ENCODE measurements at places on chromosomes 2 and 18. TPM values are rescaled to one million over a fixed set of nuclear protein-coding genes. Genes with fewer than 3 reads are reported as not detected.

The FBXO41 gene
- 5.5 TPM for total RNA-seq

The GNAL gene
- total RNA-seq, result 8.3 TPM

GRCh38 chr2:138716183-138716582 lies 64.0 kb downstream of the NXPH2 start:
- DNase-seq, result no peak

DNA sequence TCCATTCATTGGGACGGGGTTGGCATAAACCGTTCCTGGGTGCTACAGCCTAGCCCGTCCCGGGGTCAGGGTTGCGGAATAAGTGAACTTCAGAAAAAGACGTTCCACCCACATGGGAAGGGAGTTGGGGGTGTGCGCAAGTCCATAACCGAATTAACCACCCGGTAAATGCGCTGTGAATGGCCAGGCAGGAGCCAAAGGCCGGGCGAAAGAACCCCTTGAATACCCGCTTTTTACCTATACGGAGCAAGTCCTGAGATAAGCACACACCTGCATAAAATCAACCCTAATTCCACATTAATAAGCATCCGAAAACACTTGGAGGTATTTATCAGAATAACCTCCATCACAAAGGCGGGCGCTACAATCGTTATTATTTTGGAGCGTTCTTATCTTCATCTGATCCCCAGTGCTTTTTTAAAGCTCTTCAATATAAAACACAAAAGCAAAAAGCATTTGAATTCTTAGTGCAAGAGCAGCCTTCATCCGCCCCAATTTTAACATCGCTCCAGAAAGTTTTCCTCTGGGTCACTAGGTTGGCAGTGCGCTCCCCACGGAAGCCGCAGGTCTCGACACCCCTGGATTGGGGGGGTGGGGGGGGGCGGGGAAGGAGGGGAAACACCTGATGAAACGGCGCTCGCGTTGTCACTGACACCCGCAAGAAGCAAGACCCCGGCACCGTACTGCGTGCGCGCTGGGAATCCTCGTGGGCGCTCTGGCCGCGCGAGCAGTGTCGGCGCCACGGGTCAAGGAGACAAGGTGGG lies 1.2 kb downstream of the SATB2 start:
- DNase-seq, result no peak

- no peak for DNase-seq
Measured at GRCh38 chr18:58337686-58338085, 291.2 kb downstream of the ALPK2 start.

GRCh38 chr18:52344881-52345280 lies 4.9 kb downstream of the DCC start:
- DNase-seq, result no peak

- DNase-seq, result no peak
Measured at GRCh38 chr18:55875371-55875901, 287.4 kb upstream of the TCF4 start.

DNA sequence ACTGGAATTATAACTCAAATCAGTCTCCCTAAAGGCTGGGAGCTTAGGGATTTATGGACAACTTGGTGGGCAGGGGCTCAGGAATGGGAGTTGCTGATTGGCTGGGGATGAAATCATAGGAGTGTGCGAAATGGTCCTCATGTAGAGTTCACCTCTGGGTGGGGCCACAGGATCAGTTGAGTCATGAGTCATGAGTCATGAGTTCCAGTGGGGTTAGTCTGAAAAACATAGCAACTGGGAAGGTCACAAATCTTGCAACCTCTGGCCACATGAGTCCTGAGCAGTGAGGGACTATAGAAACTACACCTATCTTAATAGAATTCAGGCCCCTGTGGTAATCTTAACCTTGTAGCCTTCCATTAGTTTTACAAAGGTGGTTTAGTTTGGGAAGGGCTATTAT lies 383.3 kb downstream of the RBM43 start:
- DNase-seq, result no peak

GRCh38 chr2:207041786-207042554 lies 102.7 kb downstream of the CPO start:
- DNase-seq, result no peak
